ENCODE measurements at places on chromosomes 11 and 22.
A peak's percentile ranks its signal among the peaks of the same experiment; 100 is the strongest.

- no peak for DNase-seq
Observed at GRCh38 chr11:69582756-69583467, 58.0 kb upstream of the CCND1 start.

DNA sequence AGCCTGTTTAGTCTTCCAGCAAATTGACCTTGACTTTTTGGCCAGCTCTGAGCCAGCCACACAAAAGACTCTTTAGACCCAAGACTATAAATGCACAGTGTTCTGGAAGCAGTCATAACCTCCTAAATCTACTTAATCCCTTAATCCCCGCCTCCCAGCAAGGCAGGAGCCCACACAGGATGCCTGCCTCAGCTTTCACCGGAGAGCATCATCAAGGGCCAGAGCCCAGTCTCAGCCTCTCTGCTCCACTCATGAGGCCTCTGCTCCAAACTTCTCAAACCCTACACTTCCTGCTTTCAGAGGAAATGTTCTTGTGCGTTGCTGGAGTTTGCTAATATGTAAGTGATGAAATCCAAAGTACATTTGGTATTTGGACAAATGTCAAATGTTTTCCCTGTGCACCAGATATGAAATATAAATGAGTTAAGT is 57.9 kb upstream of the FSHB start:
- no peak for DNase-seq

DNA sequence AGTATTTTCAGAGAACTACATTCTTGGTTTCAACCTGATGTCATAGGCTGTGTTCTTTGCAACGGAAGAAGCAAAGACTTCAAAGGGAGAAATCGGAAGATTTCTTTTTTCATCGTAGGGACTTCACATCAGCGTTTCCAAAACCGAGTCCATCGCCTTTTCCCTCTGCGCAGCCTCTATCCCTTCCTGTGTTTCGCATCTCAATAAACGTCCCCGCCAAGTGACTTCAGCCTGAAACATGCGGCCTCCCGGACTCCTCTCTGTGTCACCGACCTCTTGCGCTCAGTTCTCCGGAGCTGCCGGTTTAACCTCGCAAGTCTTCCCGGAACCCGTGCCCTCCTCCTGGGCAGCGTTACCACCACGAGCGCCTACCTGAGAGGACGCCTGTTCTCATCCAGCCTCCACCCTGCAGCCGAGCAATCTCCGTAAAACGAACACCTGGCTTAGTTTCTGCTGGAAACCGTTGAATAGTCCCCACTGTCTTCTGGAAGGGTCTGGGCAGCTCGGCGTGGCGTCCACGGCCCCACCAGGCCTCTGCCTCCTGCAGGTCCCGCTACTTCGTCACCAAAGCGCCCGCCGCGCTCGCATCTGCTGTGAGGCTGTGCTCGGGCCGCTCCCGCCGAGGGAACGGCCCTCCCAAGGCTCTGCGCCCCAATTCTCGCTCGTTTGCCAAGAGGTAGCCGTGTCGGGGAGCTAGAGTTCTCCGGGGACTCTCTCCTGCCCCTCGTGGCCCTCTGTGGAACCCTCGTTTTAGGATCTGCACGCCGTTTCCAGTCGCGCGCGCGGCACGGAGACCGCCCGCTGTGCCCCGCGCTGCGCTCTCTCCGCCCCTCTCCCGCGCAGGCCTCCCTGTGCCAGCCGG is at the start of gene GLB1L3:
GLB1L3 (plus strand) TSS at position 846 of the 862 bp plus-strand sequence. CDS start 362 bp downstream, outside the sequence.
- DNase-seq = peak; percentile 56

- DNase-seq = no peak
Observed at GRCh38 chr11:134362192-134362901, 30.6 kb downstream of the GLB1L2 start.

GRCh38 chr22:19755722-19756287 is 4.8 kb upstream of the TBX1 start:
- no peak for DNase-seq

- no peak for DNase-seq
Observed at GRCh38 chr22:21855676-21856075, 11.8 kb downstream of the MAPK1 start.

DNA sequence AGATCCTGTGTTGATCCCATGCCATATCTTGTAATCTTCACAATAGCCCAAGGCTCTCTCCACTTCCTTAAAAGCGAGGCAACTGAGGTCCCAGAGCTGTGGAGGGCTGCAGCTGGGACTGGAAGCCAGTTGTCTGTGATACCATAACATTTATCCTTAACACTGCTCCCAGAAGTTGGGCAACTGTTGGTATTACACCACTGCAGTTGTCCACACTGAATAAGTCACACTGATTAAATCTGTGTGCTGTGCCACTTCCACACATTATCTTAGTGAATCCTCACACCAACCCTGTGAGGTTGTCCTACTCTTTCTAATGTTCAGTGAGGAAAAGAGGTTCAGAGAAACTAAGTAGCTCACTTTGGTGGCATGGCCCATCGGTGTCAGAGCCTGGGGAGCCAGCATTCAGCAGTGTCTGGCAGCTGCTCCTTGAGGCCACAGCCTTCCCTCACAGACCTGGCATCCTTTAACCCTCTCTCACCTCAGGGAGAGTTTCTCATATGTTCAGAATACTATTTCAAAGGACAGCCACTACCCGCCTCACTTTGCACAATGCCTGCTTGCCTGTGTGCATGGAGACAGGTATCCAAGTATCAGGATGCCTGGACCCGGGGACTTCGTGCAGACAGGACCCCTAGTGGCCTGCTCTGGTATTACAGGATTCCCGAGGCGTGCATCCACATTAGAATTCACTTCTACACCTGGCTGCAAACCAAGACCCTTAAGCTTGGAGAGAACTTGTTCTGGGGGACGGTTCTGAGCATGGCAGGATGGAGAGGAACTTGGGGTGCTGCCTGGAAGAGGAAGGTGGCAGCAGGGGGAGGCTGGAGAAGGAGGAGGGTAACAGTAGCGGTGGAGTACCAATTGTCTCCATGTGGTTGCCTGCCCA is 221.9 kb upstream of the TBCEL start:
- peak; percentile 36 for DNase-seq

- DNase-seq = no peak
Observed at GRCh38 chr11:134366254-134366653, 34.5 kb downstream of the GLB1L2 start.

DNA sequence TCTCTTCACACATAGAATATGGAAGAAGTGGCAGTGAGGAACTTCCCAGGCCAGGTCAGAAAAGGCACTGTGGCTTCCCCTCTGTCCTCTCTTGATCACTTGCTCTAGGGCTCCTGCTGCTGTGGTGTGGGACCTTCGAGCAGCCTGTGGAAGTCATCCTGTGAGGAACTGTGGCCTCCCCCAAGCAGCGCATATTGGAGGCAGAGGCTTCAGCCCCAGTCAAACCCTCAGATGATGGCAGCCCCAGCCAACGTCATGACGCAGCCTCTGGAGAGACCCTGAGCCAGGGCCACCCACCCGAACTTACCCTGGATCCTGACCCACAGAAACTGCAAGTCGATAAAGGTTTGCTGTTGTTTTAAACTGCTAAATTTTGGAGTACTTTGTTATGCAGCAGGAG is 444.9 kb downstream of the TBC1D22A start:
- no peak for DNase-seq

GRCh38 chr11:34261820-34262219 is 96.0 kb downstream of the ABTB2 start:
- DNase-seq = no peak

DNA sequence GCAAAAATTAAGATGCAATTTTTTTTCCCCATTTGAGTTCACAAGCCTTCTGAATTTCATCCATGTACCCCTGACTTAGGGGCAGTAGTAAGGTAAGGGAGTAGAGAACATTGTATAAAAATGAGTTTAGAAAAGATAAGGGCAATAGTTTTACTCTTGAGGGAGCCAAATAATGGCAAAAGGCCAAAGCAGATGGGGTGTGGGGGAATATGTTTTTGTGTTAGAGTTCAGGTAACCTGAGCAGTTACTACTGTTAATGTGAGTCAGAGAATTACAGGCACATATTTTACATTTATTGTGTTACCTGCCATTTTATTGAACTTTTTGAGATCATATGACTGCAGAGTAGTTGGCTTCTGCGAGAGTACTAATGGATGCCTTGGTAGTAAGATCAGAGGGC is 3.1 kb downstream of the EED start:
- peak; percentile 85 for DNase-seq

GRCh38 chr11:118342503-118343161 is at the start of gene CD3D:
TSS of gene CD3D (minus strand) at chr11:118342705. CDS start at chr11:118342607, 98 bp downstream.
- DNase-seq = no peak

DNA sequence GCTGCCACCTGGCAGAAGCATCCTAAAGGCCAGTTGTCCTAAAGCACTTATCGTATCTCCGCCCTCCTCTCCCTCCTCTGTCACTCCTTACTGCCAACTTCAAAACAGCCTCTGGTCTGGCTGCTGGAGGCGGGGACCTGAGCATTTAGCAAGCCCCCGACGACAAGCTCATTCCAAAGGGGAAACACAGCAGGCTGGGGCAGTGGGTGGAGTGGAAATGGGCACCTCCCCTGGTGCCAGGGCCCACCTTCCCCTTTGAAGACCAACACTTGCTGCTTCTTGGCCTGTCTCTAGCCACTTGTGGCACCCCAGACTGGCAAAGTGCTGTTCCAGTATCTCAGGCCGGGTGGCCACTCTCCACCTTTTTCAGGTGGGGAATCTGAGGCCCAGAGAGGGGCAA is 3.6 kb downstream of the MAP3K11 start:
- no peak for DNase-seq

GRCh38 chr11:8732324-8732670 is 49.7 kb downstream of the RPL27A start:
- no peak for DNase-seq

DNA sequence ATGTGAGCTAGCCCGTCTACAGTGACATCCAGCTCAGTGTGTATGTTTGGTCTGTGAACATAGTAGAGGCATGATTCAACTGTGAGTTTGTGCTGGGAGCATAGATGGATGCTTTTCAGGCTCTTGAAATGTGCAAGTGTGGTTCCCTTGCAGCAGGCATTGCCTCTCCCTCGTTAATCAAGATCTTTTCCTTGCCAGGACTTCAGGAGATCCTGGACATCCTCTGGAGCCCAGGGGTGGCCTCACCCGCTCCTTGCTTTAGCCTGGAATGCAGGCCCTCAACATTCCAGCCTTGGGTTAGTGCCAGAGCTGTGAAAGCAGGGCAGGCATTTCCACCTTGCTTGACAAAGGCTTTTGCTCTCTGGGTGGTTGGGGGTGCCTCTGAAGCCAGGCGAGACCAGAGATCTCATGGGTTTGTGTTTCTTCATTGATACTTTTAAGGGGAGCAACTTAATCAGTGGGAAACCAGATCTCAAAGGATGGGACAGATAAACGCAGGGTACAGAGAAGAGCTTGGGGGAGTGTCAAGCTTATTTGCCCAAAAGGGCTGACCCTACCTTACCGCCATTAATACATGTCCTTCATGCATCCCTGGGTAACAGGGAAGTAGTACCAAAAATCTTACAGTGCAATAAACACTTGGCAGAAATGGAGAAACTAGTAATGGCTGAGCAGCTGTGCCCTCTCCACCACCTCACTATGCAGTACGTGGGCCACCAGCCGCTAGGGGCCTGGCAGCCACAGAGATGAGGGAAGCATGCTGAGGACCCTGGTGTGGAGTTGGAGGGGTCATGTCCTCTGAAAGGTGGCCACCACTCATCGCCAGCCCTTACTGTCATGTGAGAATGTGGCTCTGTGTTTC is 72.1 kb downstream of the PTPRJ start:
- peak; percentile 41 for DNase-seq

DNA sequence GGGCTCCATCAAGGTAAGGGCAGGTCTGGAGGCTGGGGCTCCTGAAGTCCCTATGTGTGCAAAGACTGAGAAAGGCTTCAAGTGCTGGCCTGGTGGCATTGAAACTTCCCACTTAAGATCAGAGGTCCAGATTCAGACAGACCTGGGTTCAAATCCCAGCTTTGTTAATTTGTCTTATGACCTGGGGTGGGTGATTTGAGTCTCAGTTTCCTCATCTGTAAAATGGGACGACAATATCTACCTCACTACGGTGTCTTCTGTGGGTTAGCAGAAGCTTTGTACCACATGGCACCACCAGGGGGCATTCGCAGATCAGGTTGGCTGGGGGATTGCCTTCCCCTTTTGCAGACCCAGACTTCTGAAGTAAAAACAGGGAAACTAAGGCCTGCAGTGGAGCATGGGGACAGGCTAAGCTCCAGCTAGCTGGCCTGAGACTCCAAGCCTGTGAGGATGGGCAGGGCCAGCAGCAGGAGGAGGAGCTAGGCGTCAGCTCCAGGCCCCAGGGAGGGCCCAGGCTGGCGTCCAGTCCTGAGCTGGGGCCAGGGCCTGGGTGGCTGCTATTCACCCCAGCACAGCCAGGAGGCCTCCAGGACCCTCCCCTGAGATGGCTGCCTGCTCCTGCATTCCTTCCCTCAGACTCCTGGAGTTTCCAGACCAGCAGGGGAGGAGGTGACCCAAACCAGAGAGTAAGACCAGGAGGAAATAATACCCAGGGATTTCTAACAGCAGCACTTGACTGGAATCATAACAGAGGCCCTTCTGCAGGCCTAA is 1.5 kb downstream of the CASTOR1 start:
- peak; percentile 92 for DNase-seq

DNA sequence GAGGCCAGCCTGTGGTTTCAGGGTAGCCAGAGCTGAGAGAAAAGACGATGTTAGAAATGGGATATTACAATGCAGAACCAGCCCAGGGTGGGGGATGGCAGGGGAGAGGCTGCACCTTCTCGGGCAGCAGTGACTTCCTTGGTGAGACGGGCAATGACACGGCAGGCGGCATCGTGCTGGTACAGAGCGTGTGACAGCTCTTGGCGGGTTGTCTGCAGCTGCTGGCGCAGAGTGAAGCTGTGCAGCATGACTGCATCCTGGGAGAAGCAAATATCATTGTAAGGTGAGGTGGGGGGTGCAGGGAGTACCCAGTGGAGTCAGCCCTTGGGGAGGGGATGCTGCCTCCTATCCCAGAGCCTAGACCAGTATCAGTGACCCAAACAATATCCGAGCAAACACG is 3.8 kb downstream of the PRPF19 start:
- no peak for DNase-seq

Measured in hematopoietic multipotent progenitor cell treated with erythropoietin and hydrocortisone succinate and interleukin-3 and kit ligand, for 8 days (in vitro differentiated cells).